Sciatic nerve (tissue), 2 donors: ENCODE measurements at places on chromosomes 12 and 14. TPM values are rescaled to one million over a fixed set of nuclear protein-coding genes. Genes with fewer than 3 reads are reported as not detected.

Gene COCH
- 5.3 TPM for total RNA-seq

Gene PLEKHD1
- not detected for total RNA-seq

Gene SLC8A3
- 0.53 TPM for total RNA-seq

Gene PTGER2
- total RNA-seq, result 8.5 TPM

Gene SYT1
- total RNA-seq, result 9.0 TPM

Gene CACNA1C
- total RNA-seq, result 9.0 TPM
